ENCODE measurements at places on chromosomes 7 and 10.

- no peak for DNase-seq
Observed at GRCh38 chr7:2040893-2041270, 191.9 kb downstream of the MAD1L1 start.

DNA sequence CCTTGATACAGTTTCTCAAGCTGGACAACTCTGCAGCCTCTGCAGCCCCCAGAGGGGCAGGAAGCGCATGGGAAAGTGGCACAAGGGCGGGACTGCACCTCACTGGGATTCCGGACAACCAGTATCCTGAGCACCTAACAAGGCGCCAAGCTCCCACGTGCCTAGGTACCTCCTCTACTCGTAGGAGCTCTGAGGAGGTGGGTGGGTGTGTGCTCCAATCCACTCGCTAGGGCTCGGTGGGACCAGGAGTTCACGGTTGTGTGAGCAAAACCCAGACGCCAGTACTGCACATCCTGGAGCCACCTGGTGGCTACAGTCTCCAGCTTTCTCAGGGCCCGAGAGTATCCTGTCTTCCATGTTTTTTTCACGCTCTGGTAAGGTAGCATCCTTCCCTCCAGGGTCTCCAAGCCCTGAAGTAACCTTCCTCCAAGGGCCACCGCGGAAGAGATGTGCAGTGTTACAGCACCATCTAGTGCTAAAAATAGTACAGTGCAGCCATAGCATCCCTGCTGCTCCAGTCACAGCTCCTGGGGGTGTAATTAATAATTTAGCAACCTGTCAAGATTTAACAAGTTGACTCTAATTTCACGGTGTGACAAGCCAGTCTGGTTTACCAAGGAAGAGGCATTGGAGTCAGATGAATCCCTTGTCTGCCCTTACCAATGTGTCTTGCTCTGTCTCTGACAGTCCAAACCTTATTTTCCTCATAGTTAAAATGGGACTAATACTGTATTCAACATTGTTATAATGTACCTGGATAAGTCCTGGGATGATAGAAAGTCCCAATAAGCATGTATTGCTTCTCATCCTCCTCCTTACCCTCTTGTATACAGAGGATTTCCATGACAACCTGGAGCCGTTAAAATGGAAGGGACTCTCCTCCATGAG lies 70.4 kb downstream of the HERPUD2 start:
- peak; percentile 8 for DNase-seq

DNA sequence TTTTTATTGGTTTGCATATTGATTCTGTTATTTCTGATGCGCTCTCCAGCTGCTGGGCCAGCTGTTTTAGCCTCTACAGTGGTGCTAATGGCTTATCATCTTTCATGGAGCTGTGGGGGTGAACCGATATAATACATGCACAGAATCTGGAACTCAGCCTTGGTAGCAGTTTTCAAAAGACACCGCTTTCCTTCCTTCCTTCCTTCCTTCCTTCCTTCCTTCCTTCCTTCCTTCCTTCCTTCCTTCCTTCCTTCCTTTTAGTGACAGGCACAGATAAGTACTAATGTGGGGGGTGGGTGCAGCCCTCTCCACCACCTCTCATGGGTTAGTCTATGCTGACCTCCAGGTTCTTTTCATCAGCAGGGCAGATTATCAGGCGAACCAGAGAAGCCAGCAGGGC lies 31.9 kb upstream of the C10orf53 start:
- no peak for DNase-seq

DNA sequence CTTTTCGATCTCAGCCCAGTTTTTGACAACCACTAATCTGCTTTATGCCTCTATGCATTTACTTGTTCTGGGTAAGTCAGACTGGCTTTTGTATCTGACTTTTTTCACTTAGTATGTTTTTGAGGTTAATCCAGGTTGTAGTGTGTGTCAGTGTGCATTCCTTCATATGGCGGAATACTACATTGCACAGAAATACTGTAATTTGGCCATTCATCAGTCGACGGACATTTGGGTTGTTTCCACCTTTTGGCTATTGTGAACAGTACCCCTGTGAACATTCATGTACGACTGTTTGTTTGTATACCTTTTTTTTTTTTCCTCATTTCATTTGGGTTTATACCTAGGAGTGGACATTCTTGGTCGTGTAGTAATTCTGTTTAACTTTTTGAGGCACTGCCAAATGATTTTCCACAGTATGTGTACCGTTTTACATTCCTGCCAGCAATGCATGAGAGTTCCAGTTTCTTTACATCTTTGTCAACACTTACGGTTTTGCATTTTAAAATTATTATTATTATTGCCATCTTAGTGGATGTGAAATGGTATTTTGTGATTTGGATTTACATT lies 57.4 kb downstream of the MKLN1 start:
- no peak for DNase-seq

DNA sequence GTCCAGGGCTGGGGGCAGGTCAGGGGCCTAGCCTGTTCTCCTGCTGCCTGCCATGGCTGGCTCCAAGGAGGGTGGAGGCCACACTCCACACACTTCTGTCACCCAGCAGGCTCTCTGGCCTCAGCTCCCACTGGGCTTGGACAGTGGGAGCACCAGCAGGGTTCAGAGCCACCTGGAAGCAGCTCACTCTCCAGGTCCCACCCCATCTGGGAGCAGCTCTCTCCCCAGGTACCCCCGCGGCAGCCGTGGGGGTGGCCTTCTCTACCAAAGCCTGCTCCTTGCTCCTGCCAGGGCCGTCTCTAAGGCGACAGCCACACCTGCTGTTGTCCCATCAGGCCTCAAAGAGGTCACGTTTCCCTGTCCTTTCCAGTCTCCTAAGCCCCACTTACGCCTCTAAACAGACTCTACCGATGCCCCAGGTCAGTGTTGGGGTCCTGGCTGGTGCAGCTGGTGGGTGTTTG lies 142.5 kb upstream of the RET start:
- no peak for DNase-seq

DNA sequence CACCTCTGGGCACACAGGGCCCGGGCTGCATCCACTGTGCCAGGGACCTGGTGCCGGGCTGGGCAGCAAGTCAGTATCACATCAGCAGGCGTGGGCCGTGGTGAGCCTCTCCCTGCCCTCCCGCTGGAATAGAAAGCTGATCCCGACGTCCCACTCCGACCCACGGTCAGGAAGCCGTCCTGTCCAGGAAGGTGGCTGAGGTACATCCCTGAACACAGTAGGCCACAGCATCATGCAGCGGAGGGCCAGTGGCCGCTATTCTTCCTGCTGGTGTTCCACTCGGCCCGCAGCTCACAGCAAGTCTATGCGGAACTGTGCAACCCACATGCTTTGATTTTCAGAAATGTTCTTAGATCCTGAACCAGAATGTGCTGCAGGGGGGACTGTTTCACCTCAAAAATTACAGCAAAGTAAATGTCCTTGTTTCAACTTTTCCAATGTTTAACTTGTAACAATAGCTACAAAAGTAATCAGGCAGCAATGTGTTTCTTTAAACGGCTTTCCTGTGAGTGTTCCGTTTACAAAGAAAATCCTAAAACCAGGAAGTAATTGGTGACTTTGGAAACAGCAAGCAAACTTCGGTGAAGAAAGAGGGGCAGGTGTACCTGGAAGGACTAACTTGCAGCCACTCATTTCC lies 676 bp upstream of the GPR146 start:
- no peak for DNase-seq

DNA sequence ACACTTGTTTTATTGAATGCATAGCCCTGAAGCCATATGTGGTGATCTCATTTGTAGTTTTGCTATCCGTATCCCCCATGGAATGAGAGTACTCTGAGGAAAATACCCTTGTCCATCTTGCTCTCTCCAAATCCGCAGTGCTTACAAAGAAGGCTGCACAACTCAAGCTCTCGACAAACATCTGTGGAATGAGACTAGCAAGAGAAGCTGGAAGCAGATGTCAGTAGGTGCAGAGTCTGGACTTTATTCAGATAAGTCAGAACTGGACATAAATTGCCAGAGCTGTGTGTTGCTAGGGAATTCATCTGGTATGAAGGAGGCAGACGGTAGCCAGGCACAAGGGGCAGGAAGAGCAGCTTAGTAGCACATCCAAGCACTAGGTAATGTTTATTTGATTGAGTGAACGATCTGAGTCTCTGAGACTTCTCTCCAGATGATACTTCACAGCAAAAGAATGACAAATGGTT lies 1046.2 kb downstream of the XPNPEP1 start:
- DNase-seq: no peak

- DNase-seq: no peak
Observed at GRCh38 chr10:33612551-33612950, 278.1 kb upstream of the NRP1 start.

- DNase-seq: no peak
Observed at GRCh38 chr7:138092486-138093028, 16.3 kb downstream of the AKR1D1 start.

Measured in activated effector memory CD4-positive, alpha-beta T cell treated with Interleukin-2 at 50 U/mL for 16 hours (primary cell).